Stimulated activated CD4-positive, alpha-beta T cell treated with anti-CD3 and anti-CD28 coated beads, Interleukin-1b, Interleukin-23, amount 100 ng/mL, for 48 hours (primary cell): ENCODE measurements at places on chromosomes 13 and 19.

DNA sequence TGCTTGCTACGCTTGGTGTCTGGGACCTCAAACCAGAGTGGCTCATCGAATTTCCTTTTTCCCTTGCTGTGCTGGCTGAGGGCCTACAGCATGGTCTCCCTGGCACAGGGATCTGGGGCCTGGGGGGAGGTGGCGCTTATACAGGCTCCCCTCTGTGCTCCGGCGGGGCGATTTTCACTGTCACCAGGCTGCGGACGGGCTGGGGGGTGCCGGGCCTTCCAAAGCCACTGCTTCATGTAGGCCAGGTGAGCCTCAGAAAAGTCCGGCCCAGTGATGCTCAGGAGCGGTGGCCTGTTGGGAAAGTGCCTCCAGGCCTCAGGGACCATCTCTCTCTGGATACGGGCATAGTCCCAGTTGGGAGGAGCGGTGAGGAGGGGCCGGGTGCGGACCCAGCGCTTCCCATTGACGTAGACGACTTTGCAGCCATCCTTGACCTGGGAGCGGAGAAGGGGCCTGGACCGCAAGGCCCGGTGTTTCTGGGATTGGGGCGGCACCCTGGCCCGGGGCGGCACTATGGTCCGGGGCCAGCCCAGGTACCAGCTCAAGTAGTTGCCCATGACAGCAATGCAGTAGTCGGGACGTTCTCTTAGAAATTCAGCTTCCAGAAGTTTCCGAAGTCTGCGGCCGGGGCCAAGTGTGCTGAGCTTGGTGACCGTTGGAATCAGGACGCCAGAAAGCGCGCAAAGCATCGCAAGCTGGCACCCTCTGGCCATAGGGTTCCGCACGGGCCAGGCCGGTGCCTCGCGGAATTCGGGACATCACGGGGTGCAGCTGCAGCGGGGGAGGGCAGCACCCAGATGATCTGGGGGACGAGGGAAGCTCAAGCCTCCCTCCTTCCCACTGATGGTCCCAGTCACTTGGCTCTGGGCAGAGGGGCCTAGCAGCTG, 255.9 kb downstream of the SLC7A1 start:
- DNase-seq: no peak

- no peak for DNase-seq
Observed at GRCh38 chr13:99446242-99446641, 55.0 kb upstream of the TM9SF2 start.

- DNase-seq: no peak
Observed at GRCh38 chr19:40599902-40600569, 1.1 kb upstream of the LTBP4 start.

- DNase-seq: peak; percentile 44
Observed at GRCh38 chr19:58385891-58386575, 1.0 kb upstream of the RPS5 start.

- DNase-seq: no peak
Observed at GRCh38 chr13:101785858-101786257, 333.4 kb downstream of the ITGBL1 start.

DNA sequence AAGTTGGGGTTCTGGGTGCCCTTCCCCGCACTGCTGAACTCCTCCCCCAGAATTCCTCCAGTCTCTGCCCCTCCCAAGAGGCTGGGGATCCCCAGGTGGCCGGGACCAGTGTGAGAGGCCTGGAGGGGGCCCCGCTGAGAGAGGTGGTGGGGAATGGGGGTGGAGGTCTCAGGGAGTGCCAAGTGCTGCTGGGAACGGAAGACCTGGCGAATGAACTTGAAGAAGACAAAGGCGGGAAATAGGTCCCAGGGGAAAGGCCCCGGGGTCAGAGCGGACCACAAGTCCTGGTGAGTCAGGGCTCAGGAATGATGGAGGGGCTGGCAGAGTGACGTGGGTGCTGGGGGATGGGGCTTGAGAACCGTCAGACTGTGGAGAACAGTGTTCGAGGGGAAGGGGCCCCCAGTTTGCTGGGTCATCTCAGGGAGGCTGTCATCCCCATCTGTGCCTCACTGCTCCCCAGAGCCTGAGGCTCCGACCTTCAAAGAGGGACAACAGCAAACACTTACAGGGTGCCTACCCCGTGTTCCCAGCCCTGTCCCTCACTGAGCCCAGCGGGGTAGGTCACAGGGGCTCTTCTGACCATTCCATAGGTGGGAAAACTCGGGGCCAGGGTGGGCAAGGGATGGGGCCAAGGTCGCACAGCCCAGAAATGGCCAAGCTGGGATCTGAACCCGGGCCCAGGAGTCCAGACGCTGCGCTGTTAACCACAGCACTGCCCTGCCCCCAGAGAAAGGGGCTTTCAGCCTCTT, 16.0 kb upstream of the SEMA6B start:
- DNase-seq: no peak

GRCh38 chr13:106560821-106561220, 7.1 kb downstream of the ARGLU1 start:
- DNase-seq: no peak

DNA sequence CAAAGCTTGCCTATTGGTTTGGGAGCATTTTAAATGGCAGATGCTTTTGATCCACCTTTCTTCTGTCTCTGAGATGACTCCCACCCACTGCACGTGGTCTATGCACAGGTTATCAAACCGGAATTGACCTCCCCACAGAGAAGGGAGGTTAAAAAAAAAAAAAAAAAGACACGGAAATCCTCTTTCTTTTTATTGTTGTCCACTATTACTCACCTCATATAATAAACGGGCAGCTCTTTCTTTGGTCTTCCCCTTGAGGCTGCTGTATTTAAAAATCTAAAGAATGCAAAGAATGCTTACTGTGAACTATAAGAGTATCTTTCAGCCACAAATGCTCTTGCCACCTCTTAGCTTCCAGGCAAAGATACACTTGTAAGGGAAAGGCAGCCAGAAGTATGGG, 329.7 kb downstream of the NDFIP2 start:
- DNase-seq: no peak

DNA sequence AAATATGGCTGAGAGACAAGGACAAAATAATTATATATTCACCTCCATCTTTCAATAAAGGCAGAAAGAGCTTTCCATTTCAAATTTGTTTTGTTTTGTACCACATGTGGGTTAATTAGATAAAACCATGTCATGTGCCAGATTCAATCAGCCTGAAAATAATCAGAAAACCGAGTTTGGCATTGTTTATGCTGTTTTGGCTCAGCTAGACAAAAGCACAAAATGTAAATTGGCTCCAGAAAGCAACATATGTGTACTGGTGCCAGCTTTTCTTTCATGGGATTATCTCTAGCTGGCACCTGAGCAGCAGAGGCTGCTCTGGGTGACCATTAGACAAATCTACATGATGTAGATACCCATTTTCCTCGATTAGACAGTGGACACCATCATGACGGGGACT, 9.2 kb upstream of the DNAJC15 start:
- no peak for DNase-seq

DNA sequence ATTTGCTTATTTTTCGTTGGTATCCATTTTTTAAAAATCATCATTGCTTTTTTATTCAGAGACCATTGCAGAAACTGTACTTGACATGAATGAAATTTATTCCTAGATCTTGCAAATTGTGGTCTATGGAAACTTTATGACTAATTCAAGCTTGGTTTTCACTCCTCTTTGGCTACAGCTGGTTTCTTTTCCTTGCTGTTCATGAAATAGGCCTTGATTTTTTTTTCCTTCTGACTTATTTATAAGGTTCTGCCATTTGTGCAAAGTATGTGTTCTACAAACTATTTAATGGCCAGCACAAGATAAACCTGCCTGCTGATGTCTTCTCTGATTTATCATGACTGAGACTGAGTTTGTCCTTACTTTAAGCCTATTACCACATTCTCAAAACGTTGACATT, 764.0 kb upstream of the SLITRK5 start:
- no peak for DNase-seq

- no peak for DNase-seq
Observed at GRCh38 chr13:57665481-57665880, 33.9 kb downstream of the PCDH17 start.

DNA sequence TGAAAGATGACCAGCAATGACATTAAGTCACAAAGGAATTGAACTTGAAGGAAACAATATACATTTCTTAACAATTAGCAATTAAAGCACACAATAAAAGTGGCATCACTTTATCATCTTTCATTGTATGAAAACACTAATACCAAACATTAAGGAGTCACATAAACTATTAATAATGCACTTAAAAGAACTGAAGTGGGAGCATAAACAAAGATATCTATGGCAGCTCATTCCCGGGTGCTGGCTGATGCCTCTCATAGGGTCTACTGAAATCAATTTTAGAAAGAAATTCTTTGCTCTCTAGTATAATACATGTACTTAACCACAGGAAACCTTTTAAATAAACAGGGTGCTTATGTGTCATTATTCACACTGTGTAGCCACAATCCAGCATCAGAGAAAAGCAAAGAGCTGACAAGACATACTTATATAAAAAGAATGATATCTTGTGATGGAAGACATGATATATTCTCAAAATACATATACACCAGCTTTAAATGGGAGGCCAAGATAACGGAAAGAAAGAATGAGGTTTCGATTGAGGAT, 1207.8 kb downstream of the EFNB2 start:
- no peak for DNase-seq

- no peak for DNase-seq
Observed at GRCh38 chr13:26022538-26023292, 29.1 kb downstream of the SHISA2 start.

- DNase-seq: no peak
Observed at GRCh38 chr19:39032063-39032918, at the start of gene FBXO27. FBXO27 (minus strand) TSS chr19:39032549; CDS start chr19:39032227, 322 bp downstream.

- no peak for DNase-seq
Observed at GRCh38 chr13:42592915-42593900, 19.3 kb downstream of the TNFSF11 start.

GRCh38 chr13:102236341-102236740, 165.5 kb downstream of the FGF14 start:
- DNase-seq: no peak

- DNase-seq: peak; percentile 76
Observed at GRCh38 chr19:41548954-41549688, 26.8 kb upstream of the CEACAM21 start.

DNA sequence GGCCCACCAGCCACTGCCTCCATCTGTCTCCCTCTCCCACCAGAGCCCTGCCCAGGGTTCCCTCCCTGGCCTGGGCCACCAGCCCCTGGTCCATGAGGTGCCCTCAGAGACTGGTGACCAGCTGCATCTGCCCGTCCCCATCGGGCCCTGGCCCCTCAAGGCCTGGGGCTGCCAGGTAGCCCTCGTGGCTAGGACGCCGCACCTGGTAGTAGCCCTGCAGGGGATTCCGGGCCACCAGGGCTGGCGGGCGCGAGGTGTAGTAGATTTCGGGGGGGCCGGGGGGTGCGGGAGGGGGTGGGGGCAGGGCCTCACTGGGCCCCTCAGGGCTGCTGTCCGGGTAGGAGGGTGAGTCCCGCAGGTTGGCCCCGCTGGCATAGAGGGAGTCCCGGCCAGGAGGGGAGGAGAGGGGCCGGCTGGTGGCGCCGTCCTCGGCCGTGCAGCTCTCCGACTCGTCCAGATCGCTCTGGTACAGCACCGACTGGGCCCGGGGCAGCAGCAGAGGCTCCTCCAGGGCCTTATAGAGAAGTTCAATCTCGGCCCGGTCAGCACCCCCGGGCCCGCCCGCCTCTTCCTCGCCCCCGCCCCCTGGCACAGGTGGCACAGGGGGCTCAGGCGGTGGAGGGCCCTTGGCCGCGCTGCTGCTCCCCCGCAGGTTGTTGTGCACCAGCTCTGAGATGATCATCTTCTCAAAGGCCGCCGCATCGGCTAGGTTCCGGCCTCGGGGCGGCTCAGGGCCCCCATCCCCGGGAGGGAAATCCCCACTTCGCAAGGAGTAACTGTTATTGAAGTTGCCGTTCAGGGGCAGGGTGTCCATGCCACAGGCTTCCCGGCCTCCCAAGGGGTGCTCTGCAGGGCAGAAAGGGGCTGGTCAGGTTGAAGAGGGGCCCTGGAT, 14.6 kb upstream of the ASF1B start:
- no peak for DNase-seq

GRCh38 chr19:37227996-37228395, 10.0 kb downstream of the ZNF383 start:
- peak; percentile 15 for DNase-seq
